Stimulated activated naive CD8-positive, alpha-beta T cell treated with anti-CD3 and anti-CD28 coated beads, Interleukin-15, Interleukin-2, amounts not matched to agents 100 U/mL and 50 U/mL, for 24 hours (primary cell): ENCODE measurements at places on chromosomes 3 and 15.

DNA sequence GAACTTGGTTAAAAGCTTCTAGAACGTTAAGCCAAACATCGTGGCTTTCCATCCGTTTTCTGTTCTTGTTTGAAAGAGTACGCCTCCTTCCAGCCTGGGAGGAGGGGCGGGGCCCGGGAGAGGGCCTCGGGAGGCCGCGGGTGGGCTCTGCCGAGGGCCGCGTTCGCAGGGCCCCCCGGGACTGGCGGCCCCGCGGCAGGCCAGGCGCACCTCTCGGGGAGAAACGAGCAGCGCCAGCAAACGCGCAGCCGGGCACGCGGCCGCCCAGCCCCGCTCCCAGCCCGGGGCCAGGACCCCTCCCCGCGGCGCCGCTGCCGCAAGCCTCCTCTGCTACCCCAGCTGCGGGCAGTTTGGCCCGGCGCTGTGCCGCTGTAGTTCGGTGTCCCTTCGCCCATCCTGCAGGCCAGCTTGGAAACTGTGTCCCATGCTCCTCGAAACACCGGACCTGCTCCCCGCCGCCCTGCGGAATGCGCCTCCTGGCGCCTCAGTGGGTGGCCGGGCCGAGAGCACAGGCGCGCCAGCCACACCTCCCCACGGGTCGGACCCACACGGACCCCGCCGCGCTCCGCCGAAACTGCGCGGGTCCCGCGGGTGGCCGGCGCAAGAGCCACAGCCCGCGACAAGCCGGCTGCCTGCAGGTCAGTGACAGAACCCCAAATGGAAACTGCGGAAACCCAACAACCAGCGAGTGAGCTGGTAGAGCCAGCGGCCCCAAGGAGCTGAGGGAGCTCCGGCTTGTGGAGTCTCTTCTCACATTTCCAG, 2.3 kb downstream of the OCA2 start:
- no peak for DNase-seq

DNA sequence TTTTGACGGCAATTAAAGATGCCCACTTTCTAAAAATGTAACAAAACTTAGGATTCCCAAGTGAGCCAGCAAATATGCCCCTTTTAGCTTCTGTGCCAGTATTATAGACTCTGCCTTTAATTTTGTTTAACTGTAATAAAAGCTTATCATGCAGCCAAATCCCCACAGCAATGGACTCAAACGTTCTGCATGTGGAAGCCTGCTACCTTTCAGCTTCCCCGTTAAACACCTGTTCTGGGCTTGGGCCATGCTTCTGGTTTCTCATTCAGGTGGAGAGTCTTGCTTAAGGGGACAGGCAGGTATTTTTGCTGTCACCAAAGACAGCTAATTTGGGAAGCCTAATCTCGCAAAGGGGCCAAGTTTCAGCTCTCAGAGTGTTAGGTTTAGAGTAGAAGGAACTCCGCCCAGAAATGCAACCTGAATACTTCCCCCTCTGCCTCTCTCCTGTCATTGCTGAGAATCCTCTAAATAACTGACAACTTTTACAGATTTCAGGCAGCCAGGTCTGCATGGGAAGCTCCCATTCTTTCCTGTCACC, 399.4 kb upstream of the ATP11B start:
- DNase-seq = no peak

- DNase-seq = no peak
Measured at GRCh38 chr15:62326460-62327011, 161.5 kb upstream of the C2CD4B start.

DNA sequence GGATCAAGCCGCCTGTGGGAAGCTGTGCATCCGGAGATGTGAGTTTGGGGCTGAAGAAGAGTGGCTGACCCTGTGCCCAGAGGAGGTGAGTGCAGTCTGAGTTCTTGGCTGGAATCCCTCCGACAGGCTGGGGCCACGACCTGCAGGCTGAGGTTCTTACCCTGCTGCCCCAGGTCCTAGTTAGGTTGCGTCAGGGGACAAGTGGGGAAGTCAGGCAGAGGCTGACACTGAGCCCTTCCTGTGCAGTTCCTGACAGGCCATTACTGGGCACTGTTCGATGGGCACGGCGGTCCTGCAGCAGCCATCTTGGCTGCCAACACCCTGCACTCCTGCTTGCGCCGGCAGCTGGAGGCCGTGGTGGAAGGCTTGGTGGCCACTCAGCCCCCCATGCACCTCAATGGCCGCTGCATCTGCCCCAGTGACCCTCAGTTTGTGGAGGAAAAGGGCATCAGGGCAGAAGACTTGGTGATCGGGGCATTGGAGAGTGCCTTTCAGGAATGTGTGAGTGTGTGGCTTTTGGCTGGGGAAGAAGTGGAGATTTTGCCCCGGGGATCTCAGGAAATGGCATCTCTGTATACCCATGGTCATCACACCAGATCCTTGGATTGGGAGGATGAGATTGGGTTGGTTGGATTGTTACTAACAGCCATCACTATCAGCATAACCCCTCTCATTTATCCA, 1.3 kb downstream of the PPM1M start:
- peak; percentile 43 for DNase-seq

GRCh38 chr3:129490273-129490675, 38.2 kb upstream of the RHO start:
- peak; percentile 58 for DNase-seq

GRCh38 chr15:70337277-70338186, 239.8 kb upstream of the TLE3 start:
- no peak for DNase-seq

GRCh38 chr3:130895690-130896488, 2.0 kb downstream of the ATP2C1 start:
- DNase-seq = no peak

- no peak for DNase-seq
Measured at GRCh38 chr3:107208100-107208499, 169.1 kb upstream of the CCDC54 start.

DNA sequence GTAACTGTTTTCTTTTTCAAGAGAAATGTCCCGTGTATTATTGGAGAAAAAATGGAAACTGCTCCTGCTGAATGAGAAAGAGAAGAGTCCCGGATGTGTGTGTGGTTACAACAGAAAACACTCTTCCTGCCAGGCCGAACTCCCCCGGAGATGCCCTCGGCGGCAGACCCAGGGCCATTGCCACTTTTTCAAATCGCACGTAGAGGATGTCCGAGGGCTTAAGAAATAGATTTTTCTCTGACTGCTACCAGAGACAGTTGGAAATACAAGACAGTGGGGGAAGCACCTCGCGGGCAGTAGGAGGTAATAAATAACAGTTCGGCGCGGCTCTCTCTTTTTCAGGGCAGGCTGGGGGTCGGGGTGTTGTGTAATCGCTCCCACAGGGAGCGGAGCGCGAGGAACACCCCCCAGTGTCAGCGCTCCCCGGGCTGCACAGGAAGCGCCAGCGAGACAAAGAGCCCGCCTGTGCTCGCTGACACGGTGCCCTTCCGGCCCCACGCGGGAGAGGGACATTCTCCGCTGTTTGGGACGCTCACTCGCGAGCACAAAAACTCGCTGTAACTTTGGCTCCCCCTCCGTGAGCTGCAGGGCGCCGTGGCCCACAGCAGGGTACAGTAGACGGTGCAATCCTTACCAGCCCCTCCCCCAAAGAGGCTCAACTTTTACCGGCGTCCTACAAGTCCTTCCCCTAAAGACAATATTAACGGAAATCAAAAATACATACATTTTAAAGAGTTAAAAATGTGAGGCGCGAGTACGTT, 1.1 kb downstream of the VGLL4 start:
- peak; percentile 75 for DNase-seq

- DNase-seq = no peak
Measured at GRCh38 chr3:120879411-120879810, 28.6 kb upstream of the STXBP5L start.

- DNase-seq = no peak
Measured at GRCh38 chr3:134640872-134641470, 9.9 kb downstream of the KY start.

DNA sequence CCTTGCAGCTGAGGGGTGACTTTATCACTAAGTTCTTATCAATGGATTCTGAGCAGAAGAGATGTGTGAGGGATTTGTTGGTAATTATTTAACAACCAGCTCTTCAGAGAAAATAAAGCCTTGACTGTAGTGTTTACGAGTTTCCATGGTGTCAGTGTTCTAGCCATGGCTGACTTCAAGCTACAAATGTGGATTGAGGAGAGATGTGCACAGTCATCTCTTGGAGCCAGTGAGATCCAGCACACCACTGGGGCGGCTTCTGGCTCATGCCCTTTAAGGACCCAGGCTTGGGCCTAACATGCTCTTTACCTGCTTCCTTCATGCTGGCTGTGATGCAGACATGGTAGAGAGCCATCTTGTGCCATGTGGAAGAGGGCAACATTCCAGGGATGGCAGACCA, 145.6 kb upstream of the MRPS22 start:
- DNase-seq = no peak

- DNase-seq = no peak
Measured at GRCh38 chr3:131551761-131552160, 49.0 kb upstream of the MRPL3 start.

DNA sequence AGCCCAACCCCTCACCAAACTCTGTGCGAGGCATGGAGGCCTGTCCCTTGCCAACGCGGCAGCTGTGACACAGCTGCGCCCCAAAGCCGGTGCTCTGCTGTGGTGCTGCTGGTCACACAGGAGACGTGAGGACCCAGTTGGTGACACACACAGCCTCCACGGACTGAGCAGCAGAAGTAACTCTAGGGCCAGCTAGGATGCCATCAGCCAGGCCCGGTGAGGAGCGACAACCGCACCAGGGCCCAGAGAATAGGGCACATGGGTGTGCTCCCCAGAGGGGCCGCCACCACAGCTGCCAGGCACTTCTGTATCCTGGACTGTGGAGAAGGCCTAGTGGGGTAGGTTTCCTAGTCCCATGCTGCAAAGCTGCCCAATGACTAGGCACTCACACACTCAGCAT, 10.7 kb downstream of the ZXDC start:
- no peak for DNase-seq

DNA sequence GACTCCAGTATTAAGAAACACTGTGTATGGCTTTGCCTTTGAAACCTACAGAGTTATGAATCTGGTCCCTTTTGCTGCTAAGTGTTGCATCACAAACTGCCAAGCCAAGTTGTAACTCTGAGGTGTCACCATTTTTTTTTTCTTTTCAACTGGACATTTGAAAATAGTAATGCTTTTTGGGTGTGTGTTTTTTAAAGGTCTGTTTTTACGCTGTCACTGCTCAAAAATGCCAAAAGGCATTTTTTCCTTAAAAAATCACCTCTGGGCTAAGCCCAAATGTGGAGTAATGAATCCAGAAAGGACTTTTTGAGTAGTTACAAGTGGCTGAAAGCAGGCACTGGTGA, 9.5 kb downstream of the SMAD3 start:
- no peak for DNase-seq

- DNase-seq = no peak
Measured at GRCh38 chr3:151969026-151969642, 95.7 kb downstream of the SUCNR1 start.

GRCh38 chr15:49990835-49991545, 128.0 kb downstream of the ATP8B4 start:
- DNase-seq = no peak

DNA sequence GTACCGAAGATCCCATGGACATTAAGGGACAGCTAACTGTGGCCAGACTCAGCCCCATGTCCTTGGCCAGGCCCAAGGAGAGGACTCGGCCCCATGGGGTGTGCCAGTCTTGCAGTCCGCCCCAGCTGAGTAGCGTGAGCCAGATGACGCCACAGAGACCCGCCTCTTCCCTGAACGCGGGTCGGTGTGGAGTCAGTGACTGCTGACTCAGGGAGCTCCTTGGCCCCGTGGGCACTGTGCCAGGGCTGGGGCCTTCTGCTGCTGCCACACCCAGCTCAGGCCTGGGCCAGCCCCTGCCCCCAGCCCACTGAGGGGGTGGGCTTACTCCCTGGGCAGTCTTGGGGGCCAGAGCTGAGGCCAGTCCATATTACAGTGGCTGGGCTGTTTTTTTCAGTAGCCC, 52.8 kb downstream of the PLXNA1 start:
- DNase-seq = no peak

DNA sequence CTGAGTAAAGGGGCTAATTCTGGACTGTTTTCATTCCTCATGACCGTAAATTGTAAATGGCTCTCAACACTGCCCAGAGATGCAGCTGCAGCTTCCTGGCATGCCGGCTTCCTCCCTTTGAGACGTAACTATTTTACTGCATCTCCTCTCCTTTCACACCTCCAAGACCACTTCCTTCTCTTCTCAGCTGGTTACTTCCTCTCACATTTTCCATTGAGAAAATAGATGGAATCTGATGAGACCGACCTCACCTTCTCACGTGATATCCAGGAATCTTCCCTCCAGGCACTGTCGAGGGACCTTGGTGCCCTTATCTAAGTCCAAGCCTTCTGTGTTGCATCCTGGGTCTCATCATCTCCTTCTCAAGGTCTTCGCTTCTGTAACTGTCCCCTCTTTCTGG, 12.7 kb downstream of the LYSMD4 start:
- peak; percentile 22 for DNase-seq

- no peak for DNase-seq
Measured at GRCh38 chr3:150300388-150300787, 107.7 kb upstream of the TSC22D2 start.

GRCh38 chr15:25939122-25939521, 76.0 kb upstream of the ATP10A start:
- no peak for DNase-seq

DNA sequence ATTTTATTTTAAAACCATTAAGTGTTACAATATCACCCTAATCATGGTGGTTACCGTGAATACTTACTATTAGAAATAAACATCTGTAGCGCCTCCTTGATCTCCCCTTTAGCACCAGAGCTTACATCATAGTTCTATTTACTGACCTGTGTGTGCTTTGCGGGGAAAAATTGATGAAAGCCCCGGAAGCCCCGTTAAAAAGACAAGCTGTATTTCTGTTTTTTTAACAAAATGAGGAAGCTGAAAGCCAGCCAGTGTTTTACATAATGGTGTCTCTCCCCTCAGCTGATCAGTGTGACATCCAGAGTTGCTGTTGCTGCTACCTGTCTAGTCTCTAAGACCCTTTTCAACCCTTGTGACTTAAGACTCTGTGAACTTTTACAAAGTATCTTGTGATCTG, 100.8 kb downstream of the OPA1 start:
- DNase-seq = no peak

DNA sequence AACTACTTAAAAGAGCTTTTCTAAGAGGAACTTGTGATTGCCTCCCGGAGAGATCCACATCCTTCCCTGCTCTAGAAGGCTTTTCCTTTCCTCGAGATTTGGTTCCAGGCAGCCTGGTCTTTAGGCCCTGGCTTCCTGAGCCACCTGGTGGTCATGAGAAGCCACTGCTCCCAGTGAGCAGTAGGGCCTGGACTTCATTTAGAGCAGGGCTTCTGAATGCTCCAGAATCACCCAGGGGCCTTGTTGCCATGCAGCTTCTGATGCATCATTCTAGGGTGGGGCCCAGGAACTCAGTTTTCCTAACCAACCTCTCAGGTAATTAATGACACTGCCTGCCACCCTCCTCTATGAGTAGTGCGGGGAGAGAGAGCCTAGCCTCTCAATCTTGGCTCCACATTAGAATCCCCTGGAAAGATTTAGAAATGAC, 29.6 kb downstream of the PSMD6 start:
- peak; percentile 48 for DNase-seq

GRCh38 chr3:132983143-132983770, 54.9 kb upstream of the TMEM108 start:
- DNase-seq = no peak

- no peak for DNase-seq
Measured at GRCh38 chr3:38471260-38471857, 17.7 kb downstream of the ACVR2B start.
